ENCODE measurements at places on chromosomes 4 and X.

- no peak for DNase-seq
Measured at GRCh38 chrX:15598026-15598425, 2.7 kb downstream of the ACE2 start.

GRCh38 chr4:47703956-47704355 lies 133.9 kb downstream of the CORIN start:
- no peak for DNase-seq

DNA sequence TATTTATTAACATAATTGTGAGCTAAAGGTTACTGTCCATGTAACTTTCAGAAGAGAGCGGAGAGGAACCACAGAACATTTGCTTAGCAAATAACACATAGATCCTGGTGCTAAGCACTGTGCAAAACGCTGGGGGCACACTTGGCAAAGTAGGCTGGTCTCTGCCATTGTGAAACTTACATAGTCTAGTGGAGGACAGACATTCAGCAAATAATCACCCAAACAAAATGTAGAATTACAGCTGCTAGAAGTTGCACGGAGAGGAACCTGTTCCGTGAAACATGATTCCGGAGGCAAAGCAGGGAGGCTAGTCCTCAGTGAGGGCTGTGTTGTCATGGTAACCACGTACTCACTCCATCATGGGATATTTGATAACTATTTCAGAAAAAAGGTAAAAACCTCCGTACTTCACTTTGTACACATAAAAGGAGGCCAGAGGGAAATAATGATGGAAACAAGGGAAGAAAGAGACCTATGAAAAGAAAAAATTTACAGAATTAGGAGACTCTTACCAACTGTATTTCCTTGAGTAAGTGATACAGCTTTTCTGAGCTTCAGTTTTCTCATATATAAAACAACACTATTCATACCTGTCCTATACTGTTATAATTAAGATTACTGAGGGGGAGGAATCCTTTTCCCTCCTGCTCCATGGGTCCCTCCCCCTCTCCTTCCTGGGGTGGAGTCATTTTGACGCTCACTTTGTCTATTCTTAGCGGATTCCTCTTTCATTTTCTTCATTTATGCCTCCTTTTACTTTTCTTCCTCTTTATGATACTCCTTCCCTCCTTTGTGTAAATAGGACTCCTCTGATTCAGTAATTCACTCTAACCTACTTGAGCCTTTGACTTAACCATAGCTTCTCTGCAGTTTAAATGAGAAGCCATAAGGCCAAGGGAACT lies 825 bp upstream of the RASGEF1B start:
- DNase-seq = peak; percentile 56

DNA sequence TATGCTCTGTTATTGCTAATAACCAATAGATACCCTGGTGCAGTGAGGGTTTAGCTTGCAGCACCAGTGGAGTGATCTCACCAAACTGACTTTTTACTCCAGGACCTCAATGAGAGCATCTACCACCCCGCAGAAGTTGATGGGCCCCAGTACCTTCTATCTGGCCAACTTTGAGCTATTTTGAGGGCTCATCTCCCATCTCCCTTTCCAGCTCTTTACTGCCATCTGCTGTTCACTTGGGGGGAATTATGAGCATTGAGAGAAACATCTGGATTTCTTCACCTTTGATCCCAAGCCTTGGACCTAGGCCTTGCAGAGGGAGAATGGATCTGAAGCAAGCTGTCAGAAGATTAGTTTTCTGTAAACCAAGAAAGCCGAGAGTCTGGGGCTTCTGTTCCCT lies 143.6 kb downstream of the TMEM164 start:
- peak; percentile 33 for DNase-seq

GRCh38 chrX:150326541-150327247 lies 36.4 kb upstream of the MAMLD1 start:
- DNase-seq = no peak

DNA sequence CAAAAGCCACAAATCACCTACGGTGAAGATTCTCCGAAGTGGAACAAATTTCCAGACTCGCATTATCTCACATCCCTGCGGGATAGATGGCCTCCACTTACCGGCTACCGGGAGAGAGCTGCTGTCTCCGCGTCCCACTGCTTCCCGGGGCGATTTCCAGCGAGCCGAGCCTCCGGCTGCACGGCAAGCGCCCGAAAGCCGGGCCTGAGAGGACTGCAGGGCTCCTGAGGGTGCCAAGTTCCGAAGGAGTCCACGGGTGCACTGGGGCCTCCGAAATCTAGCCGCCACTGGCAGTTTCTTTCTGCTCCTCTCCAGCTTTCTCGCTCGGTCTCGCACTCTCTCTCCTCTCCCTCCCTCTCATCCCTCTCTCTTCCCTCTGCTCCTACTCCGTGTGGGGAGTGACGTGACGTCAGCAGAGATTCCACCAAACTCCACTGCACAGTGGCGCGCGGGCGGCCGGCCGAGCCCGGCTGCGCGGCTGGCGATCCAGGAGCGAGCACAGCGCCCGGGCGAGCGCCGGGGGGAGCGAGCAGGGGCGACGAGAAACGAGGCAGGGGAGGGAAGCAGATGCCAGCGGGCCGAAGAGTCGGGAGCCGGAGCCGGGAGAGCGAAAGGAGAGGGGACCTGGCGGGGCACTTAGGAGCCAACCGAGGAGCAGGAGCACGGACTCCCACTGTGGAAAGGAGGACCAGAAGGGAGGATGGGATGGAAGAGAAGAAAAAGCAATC lies 14.0 kb upstream of the PITX2 start:
- peak; percentile 84 for DNase-seq

GRCh38 chr4:41384992-41385391 lies 128.3 kb downstream of the UCHL1 start:
- no peak for DNase-seq

- DNase-seq = peak; percentile 71
Measured at GRCh38 chr4:27684610-27685011, 824.0 kb downstream of the STIM2 start.

DNA sequence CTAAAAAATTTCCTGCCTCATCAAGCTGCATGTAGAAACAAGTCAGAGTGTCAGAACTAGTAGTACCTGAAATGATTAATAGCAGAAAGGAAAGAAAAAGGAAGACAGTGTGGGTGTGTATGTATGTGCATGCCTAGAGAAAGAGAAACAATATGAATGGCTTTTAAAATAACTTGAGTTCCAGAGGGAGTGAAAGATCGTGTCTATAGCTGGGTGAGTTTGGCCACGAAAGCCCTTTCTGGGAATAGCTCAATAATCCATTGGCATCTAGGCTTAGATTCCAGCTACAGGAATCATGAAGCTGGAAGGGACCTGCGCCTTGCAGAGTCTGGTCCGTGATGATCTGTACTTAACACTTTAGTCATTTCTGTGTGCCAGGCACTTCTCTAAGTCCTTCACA lies 195.6 kb downstream of the RAPGEF2 start:
- DNase-seq = no peak

DNA sequence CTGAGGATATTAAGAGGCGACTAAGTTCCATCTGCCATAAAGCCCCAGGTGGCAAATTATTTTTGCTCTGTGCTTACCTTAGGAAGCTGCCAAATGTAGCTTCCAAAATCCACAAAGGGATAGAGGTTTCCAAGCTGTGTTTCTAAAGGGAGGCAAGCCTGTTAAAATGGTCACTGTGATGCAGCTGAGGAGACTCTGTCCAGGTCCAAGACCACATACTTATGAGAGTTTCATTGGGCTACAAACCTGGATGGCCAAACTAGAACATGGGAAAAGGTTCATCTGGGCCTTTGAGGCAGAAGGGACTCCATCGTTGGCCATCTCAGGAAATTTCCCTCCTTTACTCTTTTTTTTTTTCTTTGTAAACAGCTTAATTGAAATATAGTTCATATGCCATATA lies 306.9 kb upstream of the FGF13 start:
- DNase-seq = no peak

- no peak for DNase-seq
Measured at GRCh38 chr4:76195326-76195725, 18.3 kb downstream of the SCARB2 start.

DNA sequence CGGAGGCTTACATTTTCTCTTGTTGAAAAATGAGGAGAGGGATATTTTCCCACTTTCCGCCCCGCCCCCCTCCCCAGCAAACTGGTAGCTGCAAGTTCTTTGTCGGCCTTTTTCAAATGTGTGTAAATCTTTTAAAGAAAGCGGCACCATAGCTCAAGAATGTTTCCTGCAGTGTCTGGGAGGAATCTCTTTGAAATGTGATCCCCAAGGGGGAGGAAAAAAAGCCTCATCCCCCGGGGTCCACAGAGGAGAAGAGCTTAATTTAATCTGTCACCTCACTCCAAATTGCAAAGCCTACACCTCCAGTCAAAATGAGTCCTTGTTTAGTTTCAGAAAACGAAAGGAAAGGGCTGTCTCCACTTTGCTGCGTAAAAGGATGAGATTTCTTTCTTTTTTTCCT lies 34.8 kb downstream of the ASMT start:
- DNase-seq = no peak

Data from H4 (cell line).